ENCODE measurements at places on chromosomes 6 and 20.

DNA sequence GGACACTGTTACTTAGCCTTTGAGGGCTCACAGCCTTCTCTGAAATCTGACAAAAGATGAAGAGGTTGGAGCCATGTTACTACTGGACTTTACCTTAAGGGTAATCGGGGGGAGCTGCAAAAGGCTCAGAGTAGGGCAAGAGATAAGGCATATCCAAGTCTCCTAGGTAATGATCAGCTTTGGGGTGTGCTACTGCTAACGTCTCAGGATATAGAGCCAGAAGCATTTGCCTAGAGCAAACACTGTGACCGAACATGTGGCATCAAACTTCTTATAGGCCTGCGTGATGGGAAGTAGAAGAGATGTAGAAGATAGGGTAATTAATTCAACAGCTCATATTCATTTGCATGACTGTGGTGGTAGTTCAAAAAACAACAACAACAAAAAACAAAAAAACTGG, 11.1 kb downstream of the UBE2V1 start:
- no peak for DNase-seq

GRCh38 chr20:34175879-34176278, 63.8 kb upstream of the EIF2S2 start:
- DNase-seq = no peak

DNA sequence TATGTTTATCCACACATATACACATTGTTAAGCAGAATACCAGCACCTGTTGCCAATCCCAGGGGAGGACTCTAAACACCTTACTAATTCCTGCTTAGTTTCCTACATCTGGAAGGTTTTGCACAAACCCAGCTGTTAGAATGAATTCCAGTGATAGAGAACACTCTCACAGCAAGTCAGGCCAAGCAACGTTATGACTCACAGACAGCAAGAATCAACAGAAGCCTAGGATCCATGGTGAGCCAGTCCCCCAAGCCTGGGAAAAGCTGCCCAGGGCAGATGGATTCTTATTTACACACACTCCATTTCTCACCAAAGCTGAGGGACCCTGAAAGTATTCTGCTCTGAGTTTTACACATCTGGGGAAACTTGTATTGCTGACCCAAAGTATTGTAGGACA, 291.7 kb downstream of the SLC35F1 start:
- peak; percentile 80 for DNase-seq

DNA sequence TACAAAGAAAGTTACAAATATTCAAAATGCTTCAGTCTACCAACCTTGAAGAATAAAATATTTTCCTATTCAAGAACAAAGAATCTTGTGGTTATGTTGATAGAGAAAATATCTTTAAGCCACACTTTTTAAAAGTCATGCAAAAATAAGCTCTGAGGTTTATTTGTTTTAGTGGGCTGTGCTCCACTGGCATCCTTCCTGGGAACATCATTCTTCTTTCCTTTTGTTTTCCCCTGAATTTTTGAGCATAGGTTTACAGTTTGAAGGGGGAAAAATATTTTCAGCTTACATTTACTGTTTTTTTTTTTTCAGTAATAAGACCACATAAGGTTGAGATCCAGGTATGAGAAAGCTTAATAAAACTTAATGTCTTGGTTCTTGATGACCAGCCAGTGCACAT, 72.0 kb upstream of the BACH2 start:
- DNase-seq = no peak

- DNase-seq = peak; percentile 93
Measured at GRCh38 chr6:21593412-21593926, at the start of gene SOX4. Gene SOX4, plus strand, starts transcription at chr6:21593751. Its CDS starts 784 bp downstream, at chr6:21594535.

- DNase-seq = peak; percentile 21
Measured at GRCh38 chr20:3239867-3240775, 1.1 kb upstream of the SLC4A11 start.

DNA sequence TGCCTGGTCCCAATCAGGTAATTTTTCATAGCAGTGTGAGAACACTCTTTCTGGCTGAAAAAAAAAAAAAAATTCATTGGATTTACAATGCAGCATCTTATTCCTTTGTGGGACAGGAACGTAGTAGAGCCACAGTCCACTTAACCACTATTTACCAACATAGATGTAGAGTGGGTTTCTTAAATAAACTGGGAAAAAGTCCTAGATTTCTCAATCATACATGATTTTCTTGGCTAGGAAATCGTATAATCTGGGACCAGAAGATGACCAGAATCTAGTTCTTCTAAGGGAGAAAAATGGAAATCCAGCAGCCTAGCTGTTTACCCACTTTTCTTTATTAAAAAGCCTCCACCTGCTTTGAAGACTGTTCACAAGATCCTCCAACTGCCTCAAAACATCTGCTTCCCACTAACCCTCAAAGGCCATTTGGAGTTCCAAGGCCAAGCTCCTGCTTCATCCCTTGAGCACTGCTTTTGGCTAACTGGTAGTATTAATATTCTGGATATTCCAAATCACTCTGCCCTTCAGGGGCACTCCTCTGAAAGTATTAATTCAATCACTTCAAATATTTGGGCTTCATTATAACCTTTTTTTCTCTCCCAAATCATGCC, 70.4 kb downstream of the FYN start:
- no peak for DNase-seq

GRCh38 chr6:90440586-90441283, 144.1 kb upstream of the BACH2 start:
- no peak for DNase-seq

- DNase-seq = no peak
Measured at GRCh38 chr20:44494681-44495080, 19.0 kb downstream of the TTPAL start.

DNA sequence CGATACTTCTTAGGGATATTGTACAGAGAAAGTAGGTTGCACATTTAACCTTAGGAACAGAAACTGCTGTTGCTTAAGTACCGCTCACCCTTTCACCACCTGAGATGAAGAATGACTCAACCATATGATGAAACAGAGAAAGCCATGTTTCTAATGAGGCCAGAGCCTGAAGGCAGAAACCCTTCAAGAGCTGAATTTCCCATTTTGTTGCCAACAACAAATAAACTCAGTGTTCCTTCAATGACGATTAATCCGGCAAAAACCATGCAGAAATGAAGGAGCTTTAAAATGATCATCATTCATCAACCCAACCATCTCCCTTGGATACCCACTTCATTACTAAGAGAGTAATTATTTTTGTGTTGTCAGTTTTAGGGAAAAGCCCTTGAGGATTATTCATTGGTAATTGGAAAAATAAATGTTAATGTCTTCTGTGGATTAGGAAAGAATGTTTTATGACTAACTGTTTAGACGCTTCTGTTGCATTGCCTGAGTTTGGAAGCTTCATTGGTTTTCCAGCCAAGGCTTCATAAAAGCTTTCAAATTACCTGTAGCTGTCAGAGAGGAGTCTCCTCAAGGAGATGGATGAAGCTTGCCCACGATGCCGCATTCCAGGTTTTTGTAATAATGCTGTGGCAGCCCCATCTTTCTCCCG, 112.1 kb upstream of the IYD start:
- peak; percentile 95 for DNase-seq

Measured in fibroblast of mammary gland (primary cell).